ENCODE measurements at places on chromosomes 5 and 9. TPM values are rescaled to one million over a fixed set of nuclear protein-coding genes. Genes with fewer than 3 reads are reported as not detected.

- DNase-seq = no peak
These were observed 26.0 kb upstream of the ANXA1 start for GRCh38 chr9:73125651-73126050.

DNA sequence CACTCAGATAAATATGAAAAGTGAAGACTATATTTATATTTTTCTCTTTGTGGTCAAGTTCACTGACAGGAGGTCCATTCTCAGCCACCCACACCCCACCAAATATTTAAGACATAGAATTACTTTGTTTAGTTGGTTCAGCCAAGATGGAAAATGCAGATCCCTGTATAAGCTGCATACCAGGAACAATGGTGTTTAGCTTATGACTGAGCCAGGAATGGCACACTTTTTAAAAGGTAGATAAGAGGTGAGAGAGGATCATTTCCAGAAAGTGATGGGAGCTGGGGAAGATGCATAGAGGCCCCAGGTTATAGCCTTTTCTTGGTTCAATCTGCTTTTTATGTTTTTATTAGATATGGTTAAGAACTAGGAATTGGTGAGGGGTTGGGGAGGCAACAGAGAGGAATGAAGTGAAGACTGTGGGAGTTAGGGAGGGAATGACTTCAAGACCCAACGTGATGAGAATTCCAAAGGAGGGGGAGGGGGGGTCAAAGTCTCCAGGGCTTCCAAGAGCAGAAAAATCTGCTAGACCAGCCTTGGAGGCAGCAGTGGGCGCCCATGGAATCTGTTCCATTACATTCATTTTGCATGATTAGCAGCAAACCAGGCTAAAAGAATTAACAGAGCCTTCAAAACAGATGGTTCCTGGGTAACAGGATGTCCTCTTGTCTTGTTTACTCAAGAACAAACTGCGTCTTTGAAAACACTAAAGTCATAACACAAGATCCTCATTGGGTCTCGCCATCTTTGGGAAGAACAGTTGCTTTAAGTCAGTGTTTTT lies 95.2 kb downstream of the FGF1 start:
- DNase-seq = peak; percentile 18

GLRA1 gene
- total RNA-seq = not detected

- peak; percentile 88 for DNase-seq
These were observed 64.2 kb downstream of the KLF4 start for GRCh38 chr9:107425101-107426025.

DNA sequence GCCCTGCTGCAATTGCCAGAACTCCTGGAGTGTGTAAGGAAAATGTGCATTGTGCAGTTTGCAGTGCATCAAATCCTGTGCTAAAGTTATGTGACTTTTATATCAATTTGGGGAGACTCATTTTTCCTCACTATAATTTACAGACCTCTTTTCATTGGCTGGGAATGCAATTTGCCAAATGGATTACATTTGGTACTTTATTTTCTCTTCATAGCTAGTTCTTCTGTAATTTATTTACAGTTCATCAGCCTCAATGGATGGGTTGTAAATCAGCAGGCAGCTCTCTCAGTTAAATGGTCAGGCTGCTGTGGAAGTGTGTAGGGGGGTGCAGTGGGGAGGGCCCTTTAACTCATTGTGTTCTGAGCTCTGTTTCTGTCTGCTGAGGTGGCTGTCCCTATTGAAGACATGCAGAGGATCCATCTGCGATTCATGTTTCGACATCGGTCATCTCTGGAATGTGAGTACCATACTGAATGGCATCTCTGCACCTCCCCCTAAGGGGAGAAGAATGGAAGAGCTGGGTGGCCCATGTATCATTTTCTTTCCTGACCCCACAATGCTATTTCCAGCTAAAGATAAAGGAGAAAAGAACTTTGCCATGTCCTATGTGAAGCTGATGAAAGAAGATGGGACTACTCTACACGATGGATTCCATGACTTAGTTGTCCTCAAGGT lies 74.6 kb downstream of the DOCK2 start:
- no peak for DNase-seq

DNA sequence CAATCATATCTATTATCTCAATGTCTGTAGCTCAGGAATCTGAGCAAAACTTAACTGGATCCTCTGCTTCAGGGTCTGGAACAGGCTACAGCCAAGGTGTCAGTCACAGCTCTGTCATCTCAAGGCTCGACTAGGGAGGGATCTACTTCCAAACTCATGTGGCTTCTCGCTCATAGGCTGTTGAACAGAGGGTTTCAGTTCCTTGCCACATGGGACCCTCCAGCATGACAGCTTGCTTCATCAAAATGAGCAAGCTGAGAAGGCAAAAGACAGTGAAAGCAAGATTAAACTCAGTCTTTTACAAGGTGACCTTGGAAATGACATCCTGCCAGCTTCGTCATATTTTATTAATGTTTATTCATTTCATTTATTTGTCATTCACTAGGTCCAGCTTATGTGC lies 111.7 kb downstream of the GADD45G start:
- DNase-seq = no peak

GRM6 gene
- not detected for total RNA-seq

DNA sequence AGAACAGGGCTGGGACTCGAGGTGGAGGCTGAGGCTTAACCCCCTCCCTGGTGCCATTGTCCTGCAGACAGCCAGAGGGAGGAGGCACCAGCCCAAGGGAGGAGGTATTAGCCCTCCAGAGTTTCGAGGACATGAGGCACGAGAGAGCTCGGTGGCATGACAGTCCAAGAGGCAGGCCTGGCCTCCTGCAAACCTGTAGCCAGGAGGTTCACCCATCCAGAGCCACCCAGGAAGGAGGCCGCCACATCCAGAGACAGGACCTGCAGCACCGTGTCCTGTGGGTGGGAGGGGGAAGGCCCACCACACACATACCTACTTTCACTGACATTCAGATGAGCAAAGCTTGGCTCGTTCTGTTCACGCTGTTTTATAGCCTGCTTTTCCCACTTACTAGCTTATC lies 75.2 kb upstream of the ADAMTS2 start:
- DNase-seq = no peak

GRCh38 chr5:96326902-96327301 lies 106.1 kb downstream of the PCSK1 start:
- DNase-seq = no peak

DNA sequence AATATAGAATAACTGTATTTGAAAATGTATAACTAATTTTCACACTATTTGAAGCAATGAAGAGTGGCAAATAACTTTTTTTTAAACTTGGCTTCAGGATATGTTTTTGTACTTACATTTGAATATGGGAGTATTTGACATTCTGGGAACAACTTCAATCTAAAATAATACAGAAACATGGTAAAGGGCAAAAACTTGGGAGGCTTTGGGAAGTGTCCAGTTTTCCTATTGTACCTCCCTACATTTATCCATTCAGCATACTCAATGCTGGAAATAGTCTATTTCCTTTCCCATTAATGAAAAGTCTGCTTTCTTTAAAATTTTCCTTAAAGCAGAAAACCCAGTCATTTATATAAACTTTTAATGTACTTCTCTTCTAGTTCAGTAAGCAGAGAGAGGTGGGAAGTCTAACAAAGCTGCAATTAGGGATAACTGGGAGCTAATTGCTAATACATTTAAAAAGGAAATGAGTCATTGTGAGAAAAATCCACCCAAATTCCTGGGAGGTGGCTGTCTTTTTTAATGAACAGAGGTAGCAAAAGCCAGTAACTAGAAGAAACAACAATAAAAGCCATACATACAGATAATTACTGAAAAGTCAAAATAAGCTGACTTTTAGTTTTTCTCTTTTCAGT lies 128.8 kb downstream of the FBN2 start:
- no peak for DNase-seq

DNA sequence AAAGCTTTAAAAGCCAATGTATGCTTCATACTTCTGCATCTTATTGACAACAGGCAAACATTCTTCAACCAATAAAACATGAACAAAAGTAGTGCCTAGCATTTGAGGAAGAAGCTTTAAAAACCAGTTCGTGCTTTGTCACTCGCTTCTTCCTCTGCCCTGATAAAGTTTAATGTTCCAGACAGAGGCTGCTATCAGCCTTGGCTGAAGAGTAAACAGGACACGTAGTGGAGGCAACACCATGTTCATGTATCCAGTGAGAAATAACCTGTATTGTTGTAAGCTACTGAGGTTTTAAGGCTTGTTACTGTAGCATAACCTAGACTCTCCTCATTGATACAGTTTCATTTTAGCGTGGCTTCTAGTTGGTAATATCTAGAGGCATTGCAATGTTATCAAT lies 3.2 kb upstream of the FUBP3 start:
- no peak for DNase-seq

PCDHA6 gene
- 0.30 TPM for total RNA-seq

DNA sequence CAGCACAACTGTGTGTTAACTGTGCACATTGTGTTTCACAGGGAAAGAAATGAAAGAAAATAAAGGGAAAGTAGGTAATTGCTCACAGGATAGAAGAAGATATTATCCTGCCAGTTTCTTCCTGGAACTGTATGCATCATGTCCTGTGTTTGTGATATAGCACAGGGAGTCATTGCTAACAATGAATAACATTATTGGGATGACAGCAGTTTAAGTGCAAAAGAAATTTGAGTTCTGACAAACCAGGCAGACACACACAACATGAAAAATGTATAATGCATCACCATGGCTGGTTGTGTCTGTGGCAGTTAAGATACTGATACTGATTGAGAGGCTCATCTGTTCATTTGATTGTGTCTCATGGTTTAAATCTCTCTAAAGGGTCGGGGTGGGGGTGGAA lies 145.4 kb downstream of the SPATA31D1 start:
- no peak for DNase-seq

Data from skin of body (tissue), 3 donors.